Sigmoid colon (tissue), 7 donors: ENCODE measurements at places on chromosomes 16 and 17. TPM values are rescaled to one million over a fixed set of nuclear protein-coding genes. Genes with fewer than 3 reads are reported as not detected.

The SLC52A1 gene
- 0.23 TPM for polyA plus RNA-seq

The GRAP gene
- polyA plus RNA-seq, result 9.6 TPM

The CDH11 gene
- 4.6 TPM for polyA plus RNA-seq

The GHDC gene
- polyA plus RNA-seq, result 7.2 TPM

The MT4 gene
- not detected for polyA plus RNA-seq

The OTOP2 gene
- polyA plus RNA-seq, result 9.5 TPM

The VWA3A gene
- not detected for polyA plus RNA-seq

The PIMREG gene
- polyA plus RNA-seq, result not detected

The TM4SF5 gene
- 19.2 TPM for polyA plus RNA-seq

The DCAKD gene
- 14.7 TPM for polyA plus RNA-seq

The PRR15L gene
- 334 TPM for polyA plus RNA-seq

The RIPOR1 gene
- 10.2 TPM for polyA plus RNA-seq

The CTF1 gene
- 3.6 TPM for polyA plus RNA-seq

The GGT6 gene
- polyA plus RNA-seq, result 28.4 TPM

The ABCA6 gene
- polyA plus RNA-seq, result 1.6 TPM

The TRPV3 gene
- polyA plus RNA-seq, result 3.2 TPM

The CCL23 gene
- not detected for polyA plus RNA-seq

The UTS2R gene
- not detected for polyA plus RNA-seq

The SMIM36 gene
- not detected for polyA plus RNA-seq

The NEUROD2 gene
- not detected for polyA plus RNA-seq

The KRTAP2-2 gene
- polyA plus RNA-seq, result not detected

The HBM gene
- not detected for polyA plus RNA-seq

The COPRS gene
- 29.4 TPM for polyA plus RNA-seq

The TSNAXIP1 gene
- 0.92 TPM for polyA plus RNA-seq

The EPOP gene
- polyA plus RNA-seq, result 2.4 TPM

The PARD6A gene
- polyA plus RNA-seq, result 4.2 TPM

The TVP23C gene
- 1.4 TPM for polyA plus RNA-seq

The CCDC154 gene
- polyA plus RNA-seq, result not detected

The EVI2B gene
- polyA plus RNA-seq, result 15.5 TPM

The MGAT5B gene
- polyA plus RNA-seq, result not detected

The RNF157 gene
- 6.0 TPM for polyA plus RNA-seq

The GP2 gene
- polyA plus RNA-seq, result 12.0 TPM

The HOXB6 gene
- 6.0 TPM for polyA plus RNA-seq

The MYH1 gene
- polyA plus RNA-seq, result not detected

The ZACN gene
- polyA plus RNA-seq, result 1.2 TPM

The NTN1 gene
- 0.69 TPM for polyA plus RNA-seq

The PRSS27 gene
- 2.1 TPM for polyA plus RNA-seq

The GRB7 gene
- polyA plus RNA-seq, result 17.9 TPM

The MYH2 gene
- not detected for polyA plus RNA-seq

The USP43 gene
- 6.9 TPM for polyA plus RNA-seq
